ENCODE measurements at places on chromosomes 2 and 18.

DNA sequence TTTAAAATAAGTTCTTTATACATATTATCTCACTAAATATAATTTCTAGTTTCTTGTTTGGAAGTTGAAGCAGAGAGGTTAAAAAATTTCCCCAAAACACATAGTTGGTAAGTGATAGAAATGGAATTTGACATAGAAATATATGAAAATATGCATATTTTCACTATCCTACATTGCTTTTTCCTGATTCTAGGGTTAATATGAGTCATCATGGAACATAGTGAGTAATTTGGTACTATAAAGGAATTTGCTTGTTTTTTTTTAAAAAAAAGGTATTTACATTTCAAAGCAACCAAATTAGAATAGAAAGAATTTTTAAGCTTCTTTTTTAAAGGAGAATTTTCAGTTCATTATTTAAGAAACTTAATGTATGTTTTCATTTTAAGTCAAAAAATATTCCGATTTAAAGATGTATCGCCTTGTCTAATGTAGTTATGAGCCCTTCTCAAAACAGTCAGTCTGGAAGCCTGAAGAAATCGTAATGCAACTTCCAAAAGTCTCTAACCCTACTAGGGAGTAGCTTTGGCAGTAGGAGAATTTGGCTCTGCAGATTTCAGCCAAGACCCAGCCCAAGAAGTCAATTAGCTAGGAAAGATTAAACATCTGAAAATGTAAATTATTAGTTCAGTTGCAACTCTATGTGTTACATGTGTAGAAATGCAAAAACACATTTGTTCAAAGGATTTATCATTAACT lies 147.3 kb downstream of the RDH14 start:
- DNase-seq, result no peak

- DNase-seq, result no peak
Observed at GRCh38 chr18:47149457-47150028, 757 bp downstream of the HDHD2 start.

GRCh38 chr2:161995553-161996016 lies 78.4 kb downstream of the DPP4 start:
- DNase-seq, result no peak

- DNase-seq, result no peak
Observed at GRCh38 chr2:46519265-46519664, 39.9 kb downstream of the TMEM247 start.

- DNase-seq, result no peak
Observed at GRCh38 chr2:195596840-195597239, 60.2 kb upstream of the SLC39A10 start.

DNA sequence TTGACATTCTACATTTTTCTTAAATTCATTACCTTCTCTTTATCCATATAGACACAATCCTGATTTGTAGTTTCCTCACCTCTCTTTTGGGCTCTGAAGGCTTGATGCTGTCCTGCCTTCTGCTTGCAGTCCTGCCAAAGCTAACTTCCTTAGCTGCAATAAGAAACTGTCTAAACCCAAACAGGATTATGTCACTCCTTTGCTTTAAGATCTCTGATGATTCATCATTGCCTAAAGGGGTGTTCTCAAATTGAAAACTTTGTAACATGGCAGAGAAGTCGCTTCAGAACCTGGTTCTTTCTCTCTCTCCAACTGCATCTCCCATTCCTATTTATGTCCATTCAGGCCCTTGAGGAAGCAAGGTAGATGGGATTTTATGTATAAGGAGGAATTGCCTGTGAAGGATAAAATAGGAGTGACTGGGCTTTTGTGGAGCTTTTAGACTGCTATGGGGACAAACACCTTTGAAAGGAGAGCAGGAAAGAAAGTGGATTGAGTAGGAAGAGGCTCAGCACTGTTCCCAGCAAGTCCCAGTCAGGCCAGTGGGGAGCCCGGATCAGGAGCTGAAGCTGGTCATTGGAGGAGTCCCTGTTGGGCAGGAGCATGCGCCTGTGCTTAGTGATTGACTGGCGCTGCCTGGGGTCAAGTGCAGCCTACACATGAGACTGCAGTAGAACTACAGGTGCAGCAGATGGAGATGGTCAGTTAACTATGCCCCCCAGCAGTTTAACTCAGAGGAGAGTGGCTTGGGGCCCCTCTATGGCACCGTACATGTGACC lies 390.6 kb downstream of the CTNNA2 start:
- no peak for DNase-seq

DNA sequence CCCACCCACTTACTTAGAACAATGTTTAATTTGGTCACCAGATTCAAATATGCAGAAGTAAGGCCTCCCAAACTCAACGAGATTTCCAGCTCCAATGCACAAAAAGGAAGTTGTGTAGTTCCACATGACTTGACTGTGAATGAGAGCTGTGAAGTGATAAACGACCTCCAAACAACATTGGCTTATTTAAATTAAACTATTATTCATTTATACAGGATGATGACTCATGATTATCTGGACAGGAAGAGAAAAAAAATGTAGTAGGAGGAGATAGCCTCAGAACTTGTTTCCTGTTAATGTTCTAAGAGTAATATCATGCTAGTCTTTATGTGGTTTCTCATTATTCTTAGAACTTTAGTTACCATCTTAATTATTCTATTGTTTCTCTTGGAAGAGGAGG lies 237.3 kb downstream of the C1D start:
- no peak for DNase-seq

DNA sequence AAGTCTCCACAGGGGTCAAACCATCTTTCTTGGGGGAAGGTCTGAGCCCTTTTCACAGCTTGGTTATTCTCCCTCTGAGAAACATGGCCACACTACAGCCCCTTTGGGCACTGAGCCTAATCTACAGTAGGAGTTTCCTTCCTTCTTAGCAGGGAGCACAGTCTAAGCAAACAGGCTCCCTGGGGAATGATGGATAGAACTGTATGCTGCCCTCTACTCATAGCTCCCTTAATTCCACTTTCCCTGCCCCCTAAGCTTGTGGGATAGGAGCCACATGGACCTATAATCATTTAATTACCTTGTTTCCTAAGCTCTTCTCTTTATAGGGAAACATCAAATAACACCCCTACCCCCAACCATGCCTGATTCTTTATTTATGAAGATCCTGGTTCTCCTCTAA lies 442.1 kb upstream of the MEX3C start:
- DNase-seq, result no peak

DNA sequence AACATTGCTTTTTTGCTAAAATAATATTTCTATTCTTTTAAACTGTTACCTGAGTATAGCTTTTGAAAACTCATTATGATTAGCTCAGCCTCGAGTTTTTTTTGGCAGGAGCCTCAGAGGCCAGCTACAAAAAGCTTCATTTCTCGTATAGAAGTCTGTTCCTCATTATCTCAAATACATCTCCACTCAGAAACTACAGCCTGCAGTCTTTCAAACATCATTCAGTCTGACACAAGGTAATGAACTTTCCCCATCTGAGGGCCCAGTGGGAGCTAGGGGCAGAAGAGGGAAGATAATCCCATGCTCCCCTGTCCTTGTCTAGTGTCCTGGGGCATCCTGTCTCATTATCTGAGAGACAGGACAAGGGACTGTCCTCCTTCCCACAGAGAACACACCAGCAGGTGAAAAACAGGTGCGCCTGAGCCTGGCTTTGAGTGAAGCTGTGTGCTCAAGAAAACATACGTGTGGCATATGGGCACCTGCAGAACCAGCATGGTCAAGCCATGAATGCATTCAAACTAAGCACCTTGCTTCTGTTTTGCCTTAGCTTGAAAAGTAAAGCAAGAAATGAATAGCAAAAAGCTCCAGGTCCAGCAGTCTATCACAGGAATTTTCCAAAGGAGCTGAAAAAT lies 247.5 kb downstream of the MREG start:
- DNase-seq, result no peak

GRCh38 chr18:66749481-66750035 lies 145.7 kb upstream of the CDH19 start:
- DNase-seq, result no peak

GRCh38 chr2:235005023-235005422 lies 53.2 kb downstream of the SH3BP4 start:
- DNase-seq, result no peak

Measured in GOT3 (cell line).